ENCODE measurements at places on chromosomes 3 and 15. TPM values are rescaled to one million over a fixed set of nuclear protein-coding genes. Genes with fewer than 3 reads are reported as not detected.

The NRROS gene
- polyA plus RNA-seq: 0.85 TPM

The GNB4 gene
- 9.8 TPM for polyA plus RNA-seq

The NLGN1 gene
- 0.38 TPM for polyA plus RNA-seq

DNA sequence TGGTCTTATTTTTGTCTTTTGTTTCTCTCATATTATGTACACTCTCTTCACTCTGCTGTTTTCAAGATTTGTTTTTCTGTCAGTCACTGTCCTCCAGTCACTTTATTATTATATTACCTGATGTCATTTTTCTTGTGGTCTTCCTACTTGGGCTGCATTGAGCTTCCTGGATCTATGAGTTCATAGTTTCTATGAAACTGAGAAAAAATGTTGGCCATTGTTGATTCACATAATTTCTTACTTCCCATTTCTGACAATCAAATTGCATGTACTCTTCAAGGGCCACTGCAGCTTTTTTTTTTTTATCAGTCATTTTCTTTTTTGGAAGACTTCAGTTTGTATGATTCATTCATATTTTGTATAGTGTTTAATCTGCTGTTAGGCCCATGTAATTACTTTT, 1180.6 kb upstream of the GBE1 start:
- no peak for DNase-seq
- no peaks in the 10 kb centered on the region for H3K4me1 ChIP-seq

DNA sequence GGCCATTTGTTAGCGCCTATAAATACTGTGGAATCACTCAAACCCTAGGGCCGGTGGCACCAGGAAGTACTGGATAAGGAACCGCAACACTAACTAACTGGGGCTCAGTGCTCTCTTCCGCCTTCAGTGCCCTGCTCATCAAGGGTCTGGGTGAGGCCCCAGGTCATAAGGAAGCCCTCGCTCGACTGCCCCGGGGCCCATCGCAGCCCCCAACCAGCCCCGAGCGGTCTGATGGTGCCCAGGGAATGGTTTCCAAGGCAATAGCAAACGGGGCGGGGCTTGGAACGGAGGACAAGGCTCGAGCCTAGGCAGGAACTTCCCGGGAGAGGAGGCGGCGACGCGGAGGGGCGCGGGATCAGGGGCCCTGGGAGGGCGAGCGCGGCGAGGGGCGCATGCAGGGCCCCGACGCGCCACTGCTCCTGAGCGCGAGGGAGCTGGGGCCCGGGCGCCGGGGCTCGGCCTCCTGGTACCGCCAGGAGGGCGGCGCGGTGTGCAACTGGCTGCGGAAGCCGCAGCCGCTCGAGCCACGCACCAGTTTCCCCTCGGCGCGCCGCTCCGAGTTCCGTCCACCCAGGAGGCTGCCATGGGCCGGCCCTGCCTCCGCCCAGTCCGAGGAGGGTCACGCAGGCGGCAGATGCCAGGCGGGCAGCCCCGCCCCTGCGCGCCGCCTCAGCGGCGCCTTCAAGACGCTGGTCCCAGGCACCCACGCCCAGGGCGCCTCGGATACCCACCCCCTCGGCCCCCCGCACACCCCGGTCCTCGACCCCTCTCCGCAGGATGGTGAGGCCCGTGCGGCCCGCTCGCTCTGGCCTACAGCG, at the start of gene TTLL3:
Gene TTLL3 (plus strand): TSS at position 648 of the 818 bp plus-strand sequence. CDS start 400 bp downstream, outside the sequence.
- H3K4me1 ChIP-seq: peaks cover 22% of the 10 kb centered on the region
- H3K4me3 ChIP-seq: peak within 1 kb of the TSS; percentile 84
- H3K27ac ChIP-seq: peak within 1 kb of the TSS; percentile 94
- H3K27me3 ChIP-seq: no peaks in the 10 kb centered on the region

GRCh38 chr3:187821616-187822317, 76.5 kb upstream of the BCL6 start:
- H3K36me3 ChIP-seq: no peaks in the 10 kb centered on the region
- no peak for DNase-seq
- no peak overlapping the region for H3K27ac ChIP-seq
- H3K4me1 ChIP-seq: no peaks in the 10 kb centered on the region
- no peak overlapping the region for H3K4me3 ChIP-seq

DNA sequence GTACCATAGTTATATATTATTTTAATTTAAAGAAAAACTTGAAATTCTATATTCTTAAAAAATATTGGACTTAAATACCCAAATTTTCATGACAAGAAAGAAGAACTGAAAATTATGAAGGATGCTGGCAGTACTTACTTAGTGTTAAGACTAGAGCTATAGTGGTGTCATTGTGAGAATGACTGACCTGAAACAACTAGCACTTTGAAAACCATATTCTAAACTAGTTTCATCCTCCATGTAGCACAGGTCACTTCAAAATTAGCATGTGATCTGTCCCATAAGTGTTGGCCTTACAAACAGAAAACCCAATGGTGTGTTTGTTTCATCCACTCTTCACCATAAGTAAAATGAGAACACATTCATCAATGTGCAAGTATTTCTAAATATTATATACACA, 208.6 kb downstream of the ZIC4 start:
- H3K4me1 ChIP-seq: no peaks in the 10 kb centered on the region
- no peak overlapping the region for H3K4me3 ChIP-seq
- no peaks in the 10 kb centered on the region for H3K27me3 ChIP-seq
- no peak overlapping the region for H3K27ac ChIP-seq
- H3K36me3 ChIP-seq: no peaks in the 10 kb centered on the region

DNA sequence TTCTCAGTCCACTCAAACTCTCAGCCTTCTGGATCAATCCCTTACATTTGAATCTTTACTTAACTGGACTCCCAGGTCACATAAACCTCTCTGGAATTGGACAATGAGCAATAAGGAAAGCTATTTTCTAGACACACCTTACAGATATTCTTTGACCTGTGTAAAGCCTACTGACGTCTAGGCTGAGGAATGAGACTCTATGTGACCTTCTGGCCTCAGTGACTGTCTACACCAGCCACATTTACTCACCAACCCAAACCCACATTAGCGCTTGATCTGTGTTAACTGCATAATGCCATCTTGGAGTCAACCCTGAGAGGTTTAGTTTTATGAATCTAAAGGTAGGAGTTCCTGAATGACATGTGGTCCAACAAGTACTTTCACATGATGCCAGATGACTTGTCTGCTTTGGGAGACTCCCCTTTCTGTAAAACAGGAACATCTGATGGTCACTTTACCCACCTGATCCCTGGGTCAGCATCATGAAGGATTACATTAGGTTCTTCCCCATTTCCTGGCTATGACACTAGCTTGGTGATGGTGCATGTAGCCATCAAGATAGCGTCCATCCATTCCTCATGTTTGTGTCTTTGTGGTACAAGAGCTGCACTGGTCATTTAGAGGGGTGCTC, 11.4 kb upstream of the COMMD2 start:
- no peak overlapping the region for H3K4me3 ChIP-seq
- H3K27ac ChIP-seq: no peak overlapping the region
- peaks cover 5% of the 10 kb centered on the region for H3K27me3 ChIP-seq

DNA sequence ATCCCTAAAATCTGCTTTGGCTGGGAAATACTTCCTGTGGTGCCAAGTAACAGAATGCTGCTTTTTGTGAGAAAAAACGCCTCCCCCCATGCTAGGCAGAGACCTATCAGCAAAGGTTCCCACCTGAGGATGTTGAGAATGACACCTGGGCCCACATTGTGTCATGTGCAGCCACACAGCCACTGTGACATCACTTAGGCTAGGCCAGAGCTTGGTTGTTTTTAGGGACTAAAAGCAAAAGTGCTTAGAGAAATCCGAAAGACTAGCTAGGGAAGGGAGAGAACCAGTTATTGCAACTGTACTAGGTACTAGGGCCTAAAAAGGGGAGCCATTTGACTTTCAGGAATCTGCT, 6.2 kb downstream of the ZDHHC3 start:
- no peaks in the 10 kb centered on the region for H3K27me3 ChIP-seq
- H3K27ac ChIP-seq: no peak overlapping the region
- no peak overlapping the region for H3K4me3 ChIP-seq
- H3K4me1 ChIP-seq: peaks cover 31% of the 10 kb centered on the region
- DNase-seq: no peak
- no peaks in the 10 kb centered on the region for H3K36me3 ChIP-seq
